ENCODE measurements at places on chromosomes 16 and 17. TPM values are rescaled to one million over a fixed set of nuclear protein-coding genes. Genes with fewer than 3 reads are reported as not detected.

GRCh38 chr17:17911001-17911613, 61.1 kb downstream of the TOM1L2 start:
- H3K4me1 ChIP-seq, result peaks cover 11% of the 10 kb centered on the region
- H3K27me3 ChIP-seq, result no peaks in the 10 kb centered on the region
- no peak overlapping the region for H3K4me3 ChIP-seq

DNA sequence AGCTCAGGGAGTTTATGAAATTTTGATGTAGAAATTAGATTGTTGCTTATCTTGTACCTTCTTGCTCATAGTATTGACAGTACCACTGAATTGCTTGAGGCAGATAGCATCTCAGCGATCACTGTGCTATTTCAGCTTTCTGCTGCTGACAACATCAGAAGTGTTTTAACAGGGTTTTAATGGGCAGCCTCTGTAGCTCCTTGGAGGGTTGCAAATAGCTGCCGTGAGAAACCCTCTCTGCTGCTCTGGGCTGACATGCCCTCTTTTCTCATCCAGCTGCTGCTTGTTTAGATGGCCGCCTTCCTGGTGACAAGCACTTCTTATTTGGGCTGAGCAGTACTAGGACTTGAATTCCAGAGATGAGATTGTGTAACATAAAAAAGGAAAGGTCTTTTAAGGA, 180.2 kb upstream of the TBX2 start:
- H3K4me1 ChIP-seq, result peaks cover 59% of the 10 kb centered on the region
- no peak overlapping the region for H3K27ac ChIP-seq
- no peaks in the 10 kb centered on the region for H3K27me3 ChIP-seq
- DNase-seq, result no peak
- no peak overlapping the region for H3K4me3 ChIP-seq

GRCh38 chr16:3295209-3295608, 10.0 kb downstream of the TIGD7 start:
- H3K4me3 ChIP-seq, result no peak overlapping the region
- no peak for DNase-seq
- peaks cover 77% of the 10 kb centered on the region for H3K36me3 ChIP-seq
- no peaks in the 10 kb centered on the region for H3K27me3 ChIP-seq

DNA sequence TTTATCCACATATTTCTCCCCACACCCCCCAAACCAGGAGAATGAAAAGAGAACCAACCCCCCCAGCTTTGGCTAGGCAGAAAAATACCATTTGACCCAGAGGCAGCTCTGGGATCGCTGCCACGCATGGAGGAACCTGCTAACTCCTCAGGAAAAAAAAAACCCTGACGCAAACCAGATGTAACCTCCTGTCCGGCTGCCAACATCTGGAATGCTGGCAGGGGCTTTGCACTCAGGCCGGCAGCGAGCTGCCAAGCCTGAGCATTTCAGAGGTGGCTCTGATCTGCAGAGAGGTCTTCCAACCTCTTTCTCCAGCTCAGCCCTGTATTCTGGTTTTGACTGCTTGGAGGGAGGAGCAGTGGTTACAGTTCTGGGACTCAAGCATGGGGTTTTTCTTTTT, 8.2 kb downstream of the IGFBP4 start:
- peaks cover 7% of the 10 kb centered on the region for H3K27me3 ChIP-seq
- no peak for DNase-seq
- H3K36me3 ChIP-seq, result peaks cover 29% of the 10 kb centered on the region
- no peak overlapping the region for H3K4me3 ChIP-seq

ALDH3A1 gene
- total RNA-seq, result not detected

- DNase-seq, result no peak
- no peaks in the 10 kb centered on the region for H3K4me1 ChIP-seq
- H3K27me3 ChIP-seq, result no peaks in the 10 kb centered on the region
- no peak overlapping the region for H3K27ac ChIP-seq
- H3K4me3 ChIP-seq, result no peak overlapping the region
Measured at GRCh38 chr17:13127921-13128602, 110.2 kb upstream of the ELAC2 start.

DNA sequence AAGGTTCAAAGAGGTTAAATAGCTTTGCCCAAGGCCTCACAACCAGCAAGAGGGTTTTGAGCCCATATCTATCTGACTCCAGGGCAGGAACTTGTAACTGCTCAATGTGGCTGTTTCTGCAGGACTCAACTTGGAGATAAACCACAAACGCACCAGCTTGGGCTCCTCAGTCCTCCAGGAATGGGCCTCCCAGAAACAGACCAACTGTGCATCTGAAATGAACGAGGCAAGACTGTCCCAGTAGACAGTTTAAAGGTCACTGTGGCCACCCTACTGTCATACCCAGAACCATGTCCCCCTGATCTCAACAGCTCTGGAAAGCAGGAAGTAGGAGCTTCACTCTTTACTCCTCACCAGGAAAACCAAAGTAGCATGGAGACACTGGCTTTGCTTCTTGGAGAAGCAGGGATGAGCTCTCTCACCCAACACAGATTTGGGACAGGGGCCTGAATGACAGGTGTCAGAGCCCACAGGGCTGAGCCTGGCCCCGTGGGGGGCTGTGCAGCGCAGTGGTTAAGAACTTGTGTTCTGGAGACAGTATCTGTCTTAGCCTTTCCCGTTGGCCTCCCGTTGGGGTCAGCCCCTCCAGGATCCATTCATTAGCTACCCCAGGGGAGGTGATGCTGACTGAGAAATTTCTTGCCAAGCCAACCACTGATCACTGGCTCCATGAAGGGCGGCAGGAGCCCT, 2.3 kb upstream of the CALB2 start:
- DNase-seq, result no peak
- H3K27me3 ChIP-seq, result peaks cover 13% of the 10 kb centered on the region
- no peak overlapping the region for H3K27ac ChIP-seq
- H3K36me3 ChIP-seq, result no peaks in the 10 kb centered on the region
- no peaks in the 10 kb centered on the region for H3K4me1 ChIP-seq
- H3K4me3 ChIP-seq, result no peak overlapping the region

MFAP4 gene
- not detected for total RNA-seq

GRCh38 chr16:51624080-51624775, 473.2 kb upstream of the SALL1 start:
- H3K4me3 ChIP-seq, result no peak overlapping the region
- H3K27me3 ChIP-seq, result no peaks in the 10 kb centered on the region
- H3K4me1 ChIP-seq, result no peaks in the 10 kb centered on the region
- H3K27ac ChIP-seq, result no peak overlapping the region

GRCh38 chr16:64700628-64701027, 421.2 kb downstream of the CDH11 start:
- H3K27me3 ChIP-seq, result no peaks in the 10 kb centered on the region
- H3K4me1 ChIP-seq, result no peaks in the 10 kb centered on the region
- no peak overlapping the region for H3K27ac ChIP-seq
- no peaks in the 10 kb centered on the region for H3K36me3 ChIP-seq
- H3K4me3 ChIP-seq, result no peak overlapping the region
- DNase-seq, result no peak

KRT31 gene
- not detected for total RNA-seq

DNA sequence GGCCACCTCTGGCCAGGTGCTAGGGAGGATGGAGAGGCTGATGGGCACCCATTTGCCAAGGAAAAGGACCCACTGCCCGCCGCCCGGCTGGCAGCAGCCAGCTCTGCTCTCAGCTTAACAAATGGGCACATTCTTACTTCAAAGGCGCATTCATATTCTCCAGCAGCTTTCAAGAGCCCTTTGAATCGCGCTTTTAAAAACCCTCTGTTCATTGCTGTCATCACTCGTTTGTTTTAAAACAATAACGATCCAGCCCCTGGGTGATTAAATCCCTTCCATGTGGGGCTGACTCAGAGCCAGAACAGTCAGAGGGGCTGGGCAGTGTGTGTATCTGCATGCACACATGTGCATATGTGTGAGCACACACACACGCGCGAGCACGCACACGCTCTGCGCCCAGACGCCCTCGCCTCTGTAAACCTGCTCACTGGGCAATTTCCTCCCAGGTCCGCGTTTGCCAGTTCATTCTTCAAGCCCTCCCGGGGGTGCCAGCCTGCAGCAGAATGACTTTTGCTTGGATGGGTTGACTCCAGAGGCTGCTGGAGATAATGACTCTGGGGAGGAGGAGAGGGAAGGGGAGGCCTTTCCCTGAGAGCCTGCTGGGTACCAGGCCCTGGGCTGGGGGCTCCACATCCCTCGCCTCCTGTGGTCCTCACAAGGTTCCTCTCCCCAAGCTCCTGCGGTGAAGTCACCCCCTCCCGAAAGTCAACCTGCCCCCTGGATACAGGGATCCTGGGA, 133.1 kb downstream of the SDK2 start:
- no peak overlapping the region for H3K4me3 ChIP-seq
- H3K27me3 ChIP-seq, result peaks cover 6% of the 10 kb centered on the region
- no peak overlapping the region for H3K27ac ChIP-seq

GRCh38 chr17:17736205-17737183, 55.2 kb downstream of the RAI1 start:
- H3K4me3 ChIP-seq, result no peak overlapping the region
- DNase-seq, result no peak
- H3K36me3 ChIP-seq, result no peaks in the 10 kb centered on the region
- peaks cover 22% of the 10 kb centered on the region for H3K4me1 ChIP-seq

DNA sequence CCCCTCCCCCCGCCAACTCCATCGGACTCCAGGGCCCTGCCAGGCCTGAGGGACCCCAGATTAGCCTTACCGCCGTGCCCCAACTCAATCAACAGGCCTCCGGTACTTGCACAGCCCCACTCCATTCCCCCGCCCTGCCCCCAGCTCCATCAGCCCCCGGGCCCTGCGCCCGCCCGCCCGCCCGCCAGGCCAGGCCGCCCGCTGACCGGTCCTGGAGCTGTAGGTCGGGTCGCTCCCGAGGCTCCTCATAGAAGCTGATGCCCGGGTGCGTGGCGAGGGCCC, 308 bp downstream of the GTF3C1 start:
- DNase-seq, result no peak
- H3K27ac ChIP-seq, result peak overlapping the region; percentile 78
- H3K4me1 ChIP-seq, result peaks cover 40% of the 10 kb centered on the region
- H3K4me3 ChIP-seq, result peak overlapping the region; percentile 93

IL21R gene
- 29.2 TPM for total RNA-seq

NPIPB2 gene
- total RNA-seq, result 8.1 TPM

PRRT2 gene
- 0.91 TPM for total RNA-seq

CDRT15L2 gene
- total RNA-seq, result not detected

- H3K4me1 ChIP-seq, result peaks cover 85% of the 10 kb centered on the region
- no peak for DNase-seq
- H3K4me3 ChIP-seq, result peak overlapping the region; percentile 34
- peak overlapping the region; percentile 87 for H3K27ac ChIP-seq
- peaks cover 25% of the 10 kb centered on the region for H3K36me3 ChIP-seq
Measured at GRCh38 chr17:35082073-35082657, 18.7 kb upstream of the RFFL start.

DNA sequence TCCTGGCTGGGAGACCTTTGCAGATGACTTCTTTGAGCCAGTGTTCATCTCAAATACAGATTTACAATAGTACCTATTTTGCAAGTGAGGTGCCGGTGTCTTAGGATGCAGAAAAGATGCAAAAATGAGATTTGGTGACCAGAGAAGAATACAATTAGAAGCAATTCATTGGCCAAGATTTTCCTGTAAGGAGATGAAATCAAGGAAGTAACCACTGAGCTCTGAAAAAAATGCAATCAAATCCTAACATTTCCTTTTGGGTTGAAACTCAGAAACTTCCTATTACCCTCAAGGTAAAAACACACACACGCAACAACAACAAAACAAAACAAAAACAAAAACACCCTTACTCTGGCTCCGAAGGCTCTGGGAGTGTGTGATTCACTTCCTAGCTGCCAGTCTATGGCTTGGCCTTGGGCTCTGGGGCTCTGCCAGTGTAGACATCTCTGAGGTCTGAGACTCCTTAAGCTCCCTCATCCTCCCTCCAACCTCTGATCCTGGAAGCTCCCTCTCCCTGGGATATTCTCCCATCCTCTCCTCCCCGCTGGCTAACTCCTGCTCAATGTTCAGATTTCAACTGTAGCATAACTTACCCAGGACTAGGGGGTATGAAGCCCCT, 16.8 kb upstream of the MT4 start:
- H3K27ac ChIP-seq, result peak overlapping the region; percentile 42
- DNase-seq, result no peak
- H3K27me3 ChIP-seq, result peaks cover 10% of the 10 kb centered on the region
- H3K4me3 ChIP-seq, result no peak overlapping the region
- peaks cover 15% of the 10 kb centered on the region for H3K4me1 ChIP-seq
- no peaks in the 10 kb centered on the region for H3K36me3 ChIP-seq

CCL18 gene
- not detected for total RNA-seq

TBC1D3E gene
- not detected for total RNA-seq

GRCh38 chr17:77449908-77450741, 309.4 kb downstream of the SEC14L1 start:
- H3K36me3 ChIP-seq, result peaks cover 71% of the 10 kb centered on the region
- H3K27me3 ChIP-seq, result no peaks in the 10 kb centered on the region
- DNase-seq, result peak; percentile 61
- H3K4me3 ChIP-seq, result peak overlapping the region; percentile 90

- H3K36me3 ChIP-seq, result no peaks in the 10 kb centered on the region
- peaks cover 15% of the 10 kb centered on the region for H3K27me3 ChIP-seq
- H3K27ac ChIP-seq, result no peak overlapping the region
- peaks cover 3% of the 10 kb centered on the region for H3K4me1 ChIP-seq
- DNase-seq, result no peak
- no peak overlapping the region for H3K4me3 ChIP-seq
Measured at GRCh38 chr17:55607731-55608341, 96.6 kb upstream of the SMIM36 start.

- H3K27ac ChIP-seq, result peak overlapping the region; percentile 5
- H3K4me1 ChIP-seq, result peaks cover 14% of the 10 kb centered on the region
- H3K27me3 ChIP-seq, result peaks cover 12% of the 10 kb centered on the region
Measured at GRCh38 chr17:33667052-33667509, 374.0 kb upstream of the ASIC2 start.

DNA sequence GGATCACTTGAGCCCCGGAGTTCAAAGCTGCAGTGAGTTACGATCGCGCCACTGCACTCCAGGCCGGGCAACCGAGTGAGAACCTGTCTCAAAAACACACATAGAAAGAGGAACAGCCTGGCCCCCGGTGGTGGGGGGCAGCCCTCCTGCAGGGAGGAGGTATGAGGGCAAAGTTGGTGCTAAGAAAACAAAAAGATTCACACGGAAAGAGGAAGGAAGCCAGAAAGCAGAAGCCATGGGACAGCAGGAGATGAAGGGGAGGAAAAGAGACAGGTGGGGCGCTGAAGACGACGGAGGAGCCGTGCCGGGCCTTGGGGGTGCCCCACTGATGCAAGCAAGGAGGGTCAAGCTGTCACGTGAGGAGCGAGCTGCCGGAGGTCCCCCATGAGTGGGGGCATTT, 8.2 kb upstream of the C16orf74 start:
- no peak overlapping the region for H3K27ac ChIP-seq
- H3K27me3 ChIP-seq, result peaks cover 19% of the 10 kb centered on the region
- no peak overlapping the region for H3K4me3 ChIP-seq
- peaks cover 10% of the 10 kb centered on the region for H3K4me1 ChIP-seq
- H3K36me3 ChIP-seq, result no peaks in the 10 kb centered on the region
- DNase-seq, result no peak

ARHGAP44 gene
- not detected for total RNA-seq

DNA sequence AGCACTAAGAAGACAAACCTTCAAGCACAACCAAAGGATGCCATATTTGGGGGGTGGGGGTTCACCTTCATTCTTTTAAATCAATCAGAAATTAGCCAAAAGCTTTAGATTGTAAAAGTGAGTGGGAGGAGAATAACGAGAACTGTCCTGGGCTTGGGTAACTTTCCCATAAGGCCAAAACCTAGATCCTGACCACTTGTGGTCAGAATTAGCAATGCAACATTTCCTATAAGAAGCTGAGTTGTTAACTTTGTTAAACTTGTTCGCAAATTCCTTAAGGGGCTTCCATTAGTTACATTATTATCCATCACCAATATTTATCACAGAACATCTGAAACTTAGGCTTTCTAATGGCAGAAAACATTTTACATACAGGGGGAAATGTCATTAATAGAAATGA, 25.1 kb downstream of the STAT5B start:
- peaks cover 70% of the 10 kb centered on the region for H3K4me1 ChIP-seq
- H3K27me3 ChIP-seq, result no peaks in the 10 kb centered on the region
- no peak for DNase-seq
- no peak overlapping the region for H3K4me3 ChIP-seq

GRCh38 chr16:27326738-27327585, 13.2 kb downstream of the IL4R start:
- H3K27me3 ChIP-seq, result no peaks in the 10 kb centered on the region
- H3K36me3 ChIP-seq, result peaks cover 88% of the 10 kb centered on the region
- DNase-seq, result peak; percentile 53
- peak overlapping the region; percentile 86 for H3K27ac ChIP-seq

Measured in activated CD4-positive, alpha-beta memory T cell treated with anti-CD3 and anti-CD28 coated beads, Interleukin-2, amount 10 ng/mL, durations not matched to agents 7 days and 5 days (primary cell).